Sciatic nerve (tissue), 2 donors: ENCODE measurements at places on chromosomes 12 and 14. TPM values are rescaled to one million over a fixed set of nuclear protein-coding genes. Genes with fewer than 3 reads are reported as not detected.

DNA sequence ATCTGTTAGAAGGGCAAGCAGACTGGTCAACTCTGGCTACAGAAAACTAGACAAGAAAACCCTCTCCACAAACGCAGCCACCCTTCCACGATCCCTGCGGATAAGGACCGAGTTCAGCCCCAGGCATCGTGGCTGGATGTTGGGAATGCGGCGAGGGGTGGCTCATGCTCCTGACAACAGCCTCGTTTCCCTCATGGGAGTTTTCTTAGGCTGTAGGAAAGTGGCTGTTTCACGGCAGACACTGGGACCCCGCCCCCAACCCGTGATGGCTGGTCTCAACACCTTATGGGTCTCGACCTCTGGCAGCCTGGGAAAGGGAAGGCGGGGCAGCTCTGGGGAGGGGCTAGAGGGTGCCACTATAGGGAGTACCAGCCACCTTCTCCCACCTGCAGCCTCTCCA, 123.3 kb downstream of the RFLNA start:
- no peak for DNase-seq

GRCh38 chr12:131014343-131014742, 60.6 kb downstream of the ADGRD1 start:
- no peak for DNase-seq

DNA sequence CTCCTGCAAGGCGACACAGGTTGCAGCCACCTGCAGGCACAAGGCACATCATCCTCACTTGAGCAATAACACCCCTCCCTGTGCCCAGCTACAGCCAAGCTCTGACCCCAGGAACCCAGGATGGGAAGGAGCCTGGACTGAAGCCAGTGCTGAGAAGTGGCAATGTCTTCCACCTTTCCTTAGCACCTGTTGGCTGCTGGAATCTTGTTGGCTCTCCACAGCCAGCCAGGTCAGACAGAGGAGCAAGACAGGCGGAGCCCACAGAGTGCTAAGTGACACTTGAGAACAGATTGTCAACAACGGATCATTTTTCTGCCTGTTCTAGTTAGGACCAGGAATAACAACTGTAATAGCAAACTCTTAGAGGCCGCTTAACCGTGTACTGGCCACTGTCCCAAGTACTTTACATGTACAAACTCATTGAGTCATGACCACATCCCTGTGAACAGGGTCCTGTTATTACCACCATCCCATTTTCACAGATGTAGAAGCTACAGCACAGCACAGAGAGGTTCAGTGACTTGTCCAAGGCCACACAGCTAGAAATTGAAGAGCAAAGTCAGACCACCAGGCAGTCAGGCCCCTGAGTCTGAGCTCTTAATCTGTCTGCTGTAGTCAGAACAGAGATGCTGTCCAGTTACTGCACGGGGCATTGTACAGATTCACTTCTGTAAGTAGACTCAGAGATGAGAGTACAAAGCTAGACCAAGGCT, 45.6 kb downstream of the RNFT2 start:
- DNase-seq = no peak

DNA sequence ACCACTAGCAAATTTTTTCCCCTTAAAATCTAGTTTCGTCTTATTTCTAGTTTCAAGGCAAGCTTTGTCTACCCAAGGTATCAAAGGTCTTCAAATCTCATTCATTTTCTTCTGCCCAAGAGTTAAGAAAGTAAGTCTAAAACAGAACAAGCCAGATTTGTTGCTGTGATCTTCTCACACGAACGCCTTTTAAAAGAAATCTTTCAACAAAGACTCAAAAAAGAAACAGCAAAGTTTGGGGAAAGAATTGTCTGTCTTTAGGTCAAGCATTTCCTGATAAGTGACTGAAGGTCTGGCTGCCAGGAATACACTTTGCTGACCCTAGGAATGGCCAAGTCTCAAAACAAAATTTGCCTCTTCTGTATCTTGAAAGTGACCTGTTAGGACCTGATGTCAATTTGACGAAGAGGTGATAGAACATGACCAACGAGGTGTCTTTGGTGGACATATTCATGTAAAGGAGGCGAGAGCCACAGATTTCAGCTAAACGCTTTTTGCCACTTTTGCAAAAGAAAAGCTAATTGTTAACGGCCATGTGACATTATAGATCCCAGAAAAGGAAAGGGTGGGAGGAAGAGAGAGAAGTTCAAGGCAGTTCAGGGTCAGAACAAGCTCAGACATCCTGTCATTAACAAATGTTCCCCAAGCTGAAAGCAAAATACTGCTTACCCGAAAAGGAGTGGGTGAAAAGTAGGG, 1.7 kb downstream of the CDK17 start:
- DNase-seq = no peak

DNA sequence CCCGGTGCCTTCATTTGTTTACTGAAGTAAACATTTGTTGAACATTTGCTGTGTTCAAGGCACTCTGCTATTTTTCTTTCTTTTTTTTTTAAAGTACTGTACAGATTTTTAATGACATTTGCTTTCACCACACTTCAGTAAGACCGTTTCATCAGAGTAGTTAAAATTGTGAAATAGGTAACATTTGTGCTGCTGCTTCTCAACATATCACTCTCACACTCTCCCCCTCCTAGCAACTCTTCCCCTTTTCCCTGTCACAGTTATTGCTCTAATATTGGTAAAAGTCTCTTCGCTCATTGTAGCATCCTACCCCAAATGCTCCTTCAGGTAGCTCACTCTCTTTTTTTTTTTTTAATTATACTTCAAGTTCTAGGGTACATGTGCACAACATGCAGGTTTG, 49.6 kb downstream of the SRGAP1 start:
- DNase-seq = no peak

DNA sequence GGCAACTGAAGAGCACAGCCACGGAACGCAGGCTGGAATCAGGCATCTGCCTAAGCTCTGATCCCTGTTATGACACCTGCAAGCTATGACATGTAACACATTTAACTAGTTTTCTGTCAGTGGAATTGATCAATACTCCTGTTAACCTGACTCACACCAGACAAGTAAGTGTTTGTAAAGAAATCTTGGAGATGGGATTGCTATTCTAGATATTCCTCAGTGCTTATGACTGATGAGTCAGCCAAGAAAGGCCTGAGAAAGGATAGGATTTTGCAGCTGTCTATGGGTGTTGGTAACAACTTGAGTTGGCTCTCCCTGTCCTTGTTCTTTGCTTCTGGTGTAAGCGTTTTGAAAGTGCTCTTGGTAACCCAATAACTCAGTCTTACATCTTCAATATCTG, 110.5 kb downstream of the GPR135 start:
- no peak for DNase-seq

GRCh38 chr12:51533799-51534198, 57.2 kb upstream of the SCN8A start:
- DNase-seq = no peak

- no peak for DNase-seq
Observed at GRCh38 chr12:12008931-12009611, 61.7 kb upstream of the BCL2L14 start.

GRCh38 chr12:124498275-124499189, 68.9 kb downstream of the NCOR2 start:
- DNase-seq = no peak

DNA sequence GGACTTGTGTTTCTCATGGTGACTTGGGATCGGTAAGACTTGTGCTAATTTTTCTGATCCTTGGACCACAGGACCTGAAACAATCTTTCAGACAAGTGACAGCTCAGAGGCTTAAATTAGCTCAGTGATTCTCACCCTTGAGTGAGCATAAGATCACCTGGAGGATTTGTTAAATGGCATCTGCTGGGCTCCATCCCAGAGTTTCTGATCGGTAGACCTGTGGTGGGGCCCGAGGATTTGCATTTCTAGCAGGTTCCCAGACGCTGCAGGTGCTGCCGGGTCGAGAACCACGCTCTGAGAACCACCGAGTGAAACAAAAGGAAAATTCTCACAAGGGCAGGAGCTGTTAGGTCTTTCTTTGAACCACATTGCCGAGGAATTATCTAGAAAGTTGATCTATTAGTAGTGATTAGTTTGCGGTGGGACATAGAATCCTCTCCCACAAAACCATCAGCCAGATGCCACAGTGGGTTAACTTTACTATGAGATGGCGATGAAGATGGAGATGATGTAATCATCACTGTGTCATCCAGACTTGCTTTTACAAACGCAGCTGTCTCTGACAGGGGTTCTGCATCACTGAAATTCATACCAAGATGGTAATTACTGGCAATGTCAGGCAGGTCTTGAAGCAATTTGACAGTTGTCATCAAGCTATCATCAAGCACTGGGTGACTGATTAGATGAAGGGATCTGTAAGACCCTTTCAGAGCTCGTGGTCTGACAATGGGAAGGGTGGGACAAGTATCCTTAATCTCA, 184.0 kb downstream of the AACS start:
- DNase-seq = no peak

DNA sequence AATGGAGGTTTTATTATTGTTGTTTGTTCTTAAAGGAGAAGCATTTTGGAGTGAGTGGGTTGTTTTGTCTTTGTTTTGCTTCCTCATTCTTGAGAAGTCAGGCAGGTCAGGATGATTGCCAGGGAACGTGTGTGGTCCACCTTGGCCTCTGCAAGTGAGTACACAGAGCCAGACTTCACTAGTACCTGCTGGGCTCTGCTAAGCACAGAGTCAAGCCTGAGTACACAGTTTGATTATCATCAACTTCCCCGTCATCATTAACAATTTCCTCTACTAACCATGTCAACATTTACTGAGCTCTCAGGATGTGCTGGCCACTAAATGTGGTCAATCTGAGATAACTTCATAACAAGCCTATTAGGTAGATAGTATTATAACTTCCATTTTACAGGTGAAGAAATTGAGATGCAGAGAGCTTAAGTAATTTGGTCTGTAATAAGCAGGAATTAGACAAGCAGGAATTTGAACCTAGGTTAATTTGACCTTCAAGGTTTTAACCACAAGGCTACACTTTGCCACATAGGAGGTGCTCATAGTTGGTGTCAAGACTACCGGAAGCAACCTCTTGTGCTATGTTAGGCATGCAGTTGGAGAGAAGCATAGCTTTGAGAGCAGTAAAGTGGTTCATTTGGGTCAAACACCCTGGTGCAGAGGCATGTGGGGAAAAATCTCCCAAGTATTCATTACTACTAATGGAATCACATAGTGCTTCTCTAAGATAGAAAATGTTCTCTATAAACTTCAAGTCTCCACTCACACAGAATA, 178.3 kb downstream of the NUAK1 start:
- DNase-seq = no peak

DNA sequence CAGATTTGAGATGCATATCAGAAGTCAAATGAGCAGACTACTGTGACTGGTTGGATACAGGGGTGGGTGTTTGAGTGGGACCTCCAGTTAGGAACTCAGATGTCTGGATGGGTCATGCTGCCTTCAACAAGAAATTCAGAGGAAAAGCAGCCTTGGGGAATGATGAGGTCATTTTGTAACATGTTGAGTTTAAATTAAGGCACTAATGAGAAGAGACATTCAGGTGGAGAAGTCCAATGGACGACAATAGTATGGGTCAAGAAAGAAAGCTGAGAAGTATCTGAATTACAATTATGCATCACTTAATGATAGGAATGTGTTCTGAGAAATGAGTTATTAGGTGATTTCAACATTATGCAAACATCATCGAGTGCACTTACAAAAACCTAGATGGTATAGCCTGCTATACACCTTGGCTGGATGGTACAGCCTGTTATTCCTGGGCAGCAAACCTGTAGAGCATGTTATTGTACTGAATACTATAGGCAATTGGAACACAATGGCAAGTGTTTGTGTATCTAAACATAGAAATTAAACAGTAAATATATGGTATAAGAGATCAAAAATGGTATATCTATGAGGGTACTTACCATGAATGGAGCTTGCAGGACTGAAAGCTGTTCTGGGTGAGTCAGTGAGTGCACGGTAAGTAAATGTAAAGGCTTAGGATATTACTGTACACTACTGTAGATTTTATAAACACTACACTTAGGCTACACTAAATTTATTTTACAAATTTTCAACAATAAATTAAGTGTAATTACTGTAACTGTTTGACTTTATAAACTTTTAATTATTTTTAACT, 414.7 kb downstream of the RAD51B start:
- no peak for DNase-seq

GRCh38 chr14:30638926-30639325, 16.8 kb downstream of the SCFD1 start:
- no peak for DNase-seq

Gene RIN3
- 22.1 TPM for total RNA-seq
